ENCODE measurements at places on chromosomes 5 and 9.

GRCh38 chr5:95907067-95907705, 54.5 kb downstream of the ELL2 start:
- DNase-seq, result no peak

GRCh38 chr5:92944903-92945604, 636.0 kb downstream of the NR2F1-AS1 start:
- DNase-seq, result no peak

GRCh38 chr5:8288334-8288733, 419.4 kb downstream of the MTRR start:
- no peak for DNase-seq

DNA sequence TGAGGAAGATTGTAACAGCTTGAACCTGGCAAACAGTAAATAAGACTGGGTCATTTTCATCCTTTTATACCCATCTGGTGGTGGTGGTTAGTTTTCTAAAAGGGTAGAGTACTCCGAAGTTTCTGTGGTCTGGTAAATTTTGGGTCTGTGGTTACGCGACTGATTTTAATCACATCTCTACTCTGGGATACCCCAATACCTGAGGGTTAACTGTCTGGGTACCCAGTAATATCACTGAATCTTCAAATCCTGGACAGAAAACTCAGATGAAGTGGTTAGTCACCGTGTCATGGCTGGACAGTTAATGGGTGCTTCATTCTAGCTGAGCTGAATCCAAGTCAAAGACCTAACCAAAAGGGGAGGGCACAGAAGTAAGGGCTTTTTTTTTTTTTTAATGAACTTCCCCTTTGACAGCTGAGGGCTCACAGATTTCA, 474.2 kb downstream of the GADD45G start:
- no peak for DNase-seq

DNA sequence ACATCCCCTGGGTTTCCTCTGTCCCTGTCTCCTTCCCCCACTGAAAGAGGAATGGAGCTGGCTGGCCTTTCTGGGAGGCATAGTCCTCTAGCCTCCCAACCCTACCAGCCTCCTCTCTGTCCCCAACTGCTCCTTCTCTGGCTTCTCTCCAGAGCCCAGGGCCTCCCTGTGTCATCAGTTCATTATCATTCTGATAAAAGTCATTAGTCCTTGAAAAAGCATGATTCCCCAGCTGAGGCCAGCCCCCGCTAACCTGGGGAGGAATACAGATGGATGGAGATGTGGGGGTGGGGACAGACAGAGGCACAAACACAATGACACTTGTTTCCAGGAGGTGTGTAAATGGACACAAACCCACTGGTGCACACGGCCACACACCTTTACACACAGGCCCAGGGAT, 73.6 kb upstream of the HSPA9 start:
- DNase-seq, result no peak
